AG20443 (cell line): ENCODE measurements at places on chromosomes 1 and 21.

GRCh38 chr1:246597340-246597739, 31.1 kb downstream of the CNST start:
- peak; percentile 64 for DNase-seq

DNA sequence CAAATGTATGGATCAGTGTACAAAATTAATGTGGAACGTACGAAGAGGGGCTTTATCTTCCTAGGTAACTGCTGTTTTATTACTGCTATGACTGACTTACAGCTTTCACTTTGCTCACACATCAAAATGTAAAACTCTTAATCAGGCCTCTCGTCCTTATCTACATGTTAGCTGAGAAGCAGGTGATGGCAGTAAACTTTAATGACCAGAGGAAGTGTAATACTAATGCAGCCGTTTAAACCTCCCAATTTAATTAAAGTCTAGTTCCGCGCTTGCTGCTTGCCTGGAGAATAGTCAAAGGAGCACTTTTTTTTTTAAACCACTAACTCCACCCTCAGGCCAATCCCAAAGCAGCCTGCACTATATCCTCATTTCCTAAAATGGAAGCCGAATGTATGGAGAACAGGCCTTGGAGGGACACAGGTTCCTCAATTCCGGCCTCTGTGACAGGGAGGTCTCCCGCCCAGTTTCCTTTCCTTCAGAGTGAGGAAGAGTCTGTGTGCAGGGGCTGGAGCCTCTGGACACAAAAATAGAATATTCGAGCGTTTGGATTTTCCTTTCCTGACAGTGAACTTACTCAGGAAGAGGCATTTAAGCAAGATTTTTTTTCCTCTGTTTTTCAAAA, 36.7 kb upstream of the RASAL2 start:
- no peak for DNase-seq

DNA sequence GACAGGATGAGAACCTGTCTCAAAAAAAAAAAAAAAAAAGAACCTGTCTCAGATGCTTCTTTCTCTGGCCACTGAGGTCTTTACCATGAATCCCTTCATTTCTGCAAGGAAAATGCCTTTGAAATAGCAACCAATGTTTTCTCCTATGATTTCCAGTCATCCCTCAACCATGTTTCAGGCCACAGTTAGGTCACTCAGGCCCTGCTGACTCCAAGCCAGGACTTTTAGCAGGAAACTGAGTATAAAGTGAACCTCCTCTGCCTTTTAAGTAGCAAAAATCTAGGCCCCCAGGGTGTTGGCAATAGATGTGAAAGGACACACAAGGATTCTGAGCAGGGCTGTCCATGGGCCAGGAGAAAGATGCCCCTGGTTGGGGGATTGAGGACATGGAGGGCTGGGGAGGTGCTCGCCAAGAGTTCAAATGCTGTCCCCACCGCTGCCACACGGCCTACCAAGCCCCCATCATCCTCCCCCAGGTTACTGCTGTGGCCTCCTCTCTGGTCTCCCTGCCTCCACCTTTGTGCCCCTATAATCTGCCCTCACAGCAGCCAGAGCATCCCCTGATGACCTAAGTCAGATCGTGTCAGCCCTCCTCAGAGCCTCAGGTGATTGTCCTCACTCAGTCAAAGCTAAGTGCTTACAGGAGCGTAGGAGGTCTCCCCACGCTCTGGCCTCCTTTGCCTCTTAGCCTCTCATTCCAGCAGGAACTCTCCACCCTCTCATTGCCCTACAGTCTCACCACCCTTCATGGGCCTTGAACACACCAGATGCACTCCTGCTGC, 54.6 kb downstream of the MATN1 start:
- DNase-seq = no peak

- no peak for DNase-seq
Measured at GRCh38 chr1:182260516-182260915, 131.1 kb downstream of the GLUL start.

DNA sequence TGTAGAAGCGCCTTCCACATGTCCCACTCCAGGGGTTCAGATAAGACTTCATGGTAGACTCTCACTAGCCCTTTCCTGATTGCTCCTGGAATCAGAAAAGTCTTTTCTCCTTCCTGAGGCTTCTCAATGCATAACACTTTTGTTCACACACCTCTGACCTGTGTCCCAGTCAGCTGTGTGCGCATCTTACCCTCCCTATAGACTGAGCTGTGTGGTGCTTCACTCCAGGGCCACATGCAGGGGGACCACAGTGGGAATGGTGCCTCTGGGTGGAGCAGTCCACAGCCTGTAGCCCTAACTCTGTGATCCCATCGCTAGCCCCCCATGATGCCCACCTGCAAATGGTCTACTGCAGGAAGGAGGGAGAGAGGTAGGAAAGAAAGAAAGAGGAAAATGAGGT, 84.0 kb upstream of the TLR5 start:
- no peak for DNase-seq

GRCh38 chr1:39204441-39205081, at the start of gene MACF1:
Gene MACF1, plus strand, starts transcription at chr1:39204695. Its CDS starts 328 bp downstream, at chr1:39205023.
- DNase-seq = peak; percentile 78

GRCh38 chr21:15221799-15222386, 157.1 kb upstream of the NRIP1 start:
- DNase-seq = no peak

DNA sequence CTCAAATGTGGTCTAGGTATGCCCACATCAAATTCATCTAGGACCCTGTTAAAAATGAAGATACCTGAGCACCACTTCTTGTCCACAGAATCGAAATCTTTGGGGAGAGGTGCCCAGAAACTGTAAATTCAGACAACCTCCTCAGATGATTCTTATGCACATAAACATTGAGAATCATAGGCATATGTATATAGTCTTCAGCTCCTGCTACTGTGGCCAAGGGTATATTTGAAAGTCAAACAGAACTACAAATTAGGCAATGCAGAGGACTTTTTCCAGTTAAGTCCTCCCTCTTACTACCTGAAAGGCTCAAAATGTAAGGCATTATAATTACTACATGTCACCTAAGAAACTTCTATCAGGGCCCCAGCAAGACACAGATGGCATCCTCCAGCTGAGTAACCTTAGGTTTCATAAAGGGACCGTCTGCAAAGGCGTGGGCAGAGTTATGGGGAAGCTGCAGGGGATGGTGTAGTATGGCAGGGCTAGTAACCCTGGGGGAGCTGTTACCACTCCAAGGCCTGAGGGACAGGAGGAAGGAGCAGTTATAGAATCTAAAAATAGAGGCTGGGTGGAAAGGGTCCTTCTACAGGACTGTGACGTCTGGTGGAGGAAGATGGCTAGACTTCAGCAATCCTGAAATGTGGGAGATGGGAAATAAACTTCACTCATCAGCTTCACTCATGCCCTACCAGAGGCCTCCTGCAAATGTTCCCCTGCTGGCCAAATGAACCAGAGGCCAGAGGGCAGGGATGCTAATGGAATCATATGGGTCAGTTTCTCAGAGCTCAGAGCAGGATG, 46.3 kb downstream of the DAB1 start:
- no peak for DNase-seq

DNA sequence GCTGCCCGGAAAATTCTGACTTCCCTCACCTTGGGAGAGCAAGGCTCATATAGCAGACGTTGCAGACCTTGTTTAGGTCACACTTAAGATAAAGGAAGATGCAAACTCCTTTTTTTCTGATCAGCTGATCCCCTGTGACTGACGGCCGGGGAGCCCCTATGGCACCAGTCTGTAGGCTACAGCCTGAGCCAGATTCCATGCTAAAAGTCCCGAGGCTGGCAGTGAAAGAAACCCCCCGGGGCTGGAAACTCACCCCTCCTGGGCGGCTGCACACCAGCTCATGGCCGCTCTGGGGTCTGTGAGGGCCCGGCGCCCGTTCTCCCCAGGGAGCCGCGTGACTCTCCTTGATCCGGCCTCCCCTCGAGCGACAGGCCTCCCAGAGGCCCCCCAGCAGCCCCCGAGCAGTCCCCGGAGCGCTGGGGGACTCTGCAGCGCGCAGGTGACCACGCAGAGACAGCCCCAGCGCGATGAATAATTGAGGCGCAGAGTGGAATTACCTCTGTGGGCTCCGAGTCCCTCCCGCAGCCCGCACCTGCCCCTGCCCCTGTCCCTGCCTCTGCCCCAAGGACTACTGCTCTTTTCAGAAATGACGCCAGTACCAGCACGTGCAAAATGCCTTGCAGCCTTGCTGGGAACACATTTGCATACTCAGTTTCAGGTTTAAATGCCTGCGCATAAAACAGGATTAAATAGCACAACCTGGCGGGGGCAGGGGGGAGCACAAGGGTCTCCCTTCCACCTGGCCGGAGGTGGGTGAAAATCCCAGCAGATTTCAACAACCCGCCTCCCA, 62.6 kb upstream of the CLDN14 start:
- no peak for DNase-seq

DNA sequence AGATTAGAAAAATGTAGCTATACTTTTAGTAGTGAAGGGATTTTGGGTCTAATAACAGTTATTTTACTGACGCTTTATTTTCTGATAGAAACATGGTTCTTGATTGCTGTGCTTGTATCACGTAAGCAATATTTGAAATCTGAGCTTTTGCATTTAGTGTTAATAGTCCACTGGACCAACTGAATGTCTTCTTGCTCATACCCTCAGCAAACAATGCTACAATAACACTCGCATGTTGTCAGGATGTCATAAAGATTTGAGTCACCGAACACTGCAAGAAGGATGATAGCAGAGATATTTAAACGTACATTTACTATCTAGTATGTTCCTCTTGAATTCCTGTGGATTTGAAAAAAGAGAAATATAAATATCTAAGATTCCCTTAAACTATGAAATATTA, 7.5 kb downstream of the DYRK1A start:
- DNase-seq = no peak

- no peak for DNase-seq
Measured at GRCh38 chr21:34871026-34871908, 177.8 kb downstream of the RUNX1 start.

DNA sequence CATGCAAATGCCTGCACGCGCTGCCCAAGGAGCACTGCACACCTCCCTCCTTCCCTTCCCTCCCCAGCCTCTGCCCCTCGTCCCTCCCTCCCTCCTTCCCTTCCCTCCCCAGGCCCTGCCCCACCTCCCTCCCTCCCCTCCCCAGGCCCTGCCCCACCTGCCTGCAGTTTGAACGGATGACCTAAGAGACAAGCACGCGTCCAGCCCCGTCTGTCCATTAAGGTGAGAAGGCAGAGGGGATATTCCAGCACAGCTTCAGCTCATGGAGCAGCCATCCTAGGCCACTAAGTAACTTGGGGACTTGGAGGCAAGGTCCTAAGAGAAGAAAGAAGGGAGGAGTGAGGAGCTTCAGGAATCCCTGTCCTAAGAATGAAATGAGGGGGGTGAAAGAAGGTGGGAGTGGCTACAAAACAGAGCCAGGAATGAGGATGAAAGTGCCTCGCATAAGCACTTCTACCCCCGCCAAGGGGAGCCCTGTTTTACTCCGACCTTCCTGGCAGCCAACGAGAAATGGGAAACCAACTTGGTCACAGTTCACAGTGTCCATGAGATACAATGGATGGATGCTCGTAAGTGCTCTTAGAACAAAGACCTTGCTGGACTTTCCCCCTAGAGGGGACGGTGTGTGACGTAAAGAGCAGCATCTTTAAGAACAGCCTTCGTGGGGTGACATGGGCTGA, 21.3 kb upstream of the EFHD2 start:
- DNase-seq = no peak

DNA sequence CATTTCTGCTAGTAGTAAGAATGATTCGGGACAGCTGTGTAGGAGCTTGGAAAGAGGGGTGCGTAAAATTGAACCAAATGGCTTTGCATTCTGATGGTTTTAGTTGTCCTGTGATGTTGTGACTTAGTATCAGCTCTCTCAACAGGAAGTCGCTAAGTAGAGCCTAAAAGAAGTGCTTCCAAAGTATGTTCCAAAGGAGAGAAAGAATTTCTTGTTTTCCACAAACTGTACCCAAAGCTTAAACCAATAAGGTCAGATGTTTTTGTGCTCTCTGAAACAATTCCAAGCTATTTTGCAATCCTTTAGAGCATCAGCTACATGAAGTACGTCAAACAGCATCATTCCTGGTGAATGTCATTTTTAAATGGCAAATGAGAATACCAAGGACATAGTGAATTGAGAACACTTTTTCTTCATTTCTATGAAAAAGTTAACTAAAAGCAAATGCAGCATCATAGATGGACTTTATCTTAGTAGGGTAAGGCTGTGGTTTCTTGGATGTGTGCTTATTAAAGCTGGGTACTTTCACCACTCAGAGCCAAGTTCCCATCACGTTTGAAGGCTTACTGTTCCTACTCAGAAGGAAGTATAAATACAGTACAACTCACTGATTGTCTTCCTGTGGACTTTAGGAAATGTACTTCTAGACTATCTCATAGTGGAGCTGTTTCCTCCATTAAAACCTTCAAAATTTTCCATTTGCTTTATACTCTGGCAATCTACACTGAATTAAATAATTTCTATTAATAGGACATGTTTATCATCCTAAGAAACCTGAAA, 148.6 kb downstream of the C1orf21 start:
- peak; percentile 42 for DNase-seq

- no peak for DNase-seq
Measured at GRCh38 chr1:193210996-193211395, 24.6 kb upstream of the B3GALT2 start.

GRCh38 chr1:115141145-115141454, 51.8 kb upstream of the TSPAN2 start:
- no peak for DNase-seq

DNA sequence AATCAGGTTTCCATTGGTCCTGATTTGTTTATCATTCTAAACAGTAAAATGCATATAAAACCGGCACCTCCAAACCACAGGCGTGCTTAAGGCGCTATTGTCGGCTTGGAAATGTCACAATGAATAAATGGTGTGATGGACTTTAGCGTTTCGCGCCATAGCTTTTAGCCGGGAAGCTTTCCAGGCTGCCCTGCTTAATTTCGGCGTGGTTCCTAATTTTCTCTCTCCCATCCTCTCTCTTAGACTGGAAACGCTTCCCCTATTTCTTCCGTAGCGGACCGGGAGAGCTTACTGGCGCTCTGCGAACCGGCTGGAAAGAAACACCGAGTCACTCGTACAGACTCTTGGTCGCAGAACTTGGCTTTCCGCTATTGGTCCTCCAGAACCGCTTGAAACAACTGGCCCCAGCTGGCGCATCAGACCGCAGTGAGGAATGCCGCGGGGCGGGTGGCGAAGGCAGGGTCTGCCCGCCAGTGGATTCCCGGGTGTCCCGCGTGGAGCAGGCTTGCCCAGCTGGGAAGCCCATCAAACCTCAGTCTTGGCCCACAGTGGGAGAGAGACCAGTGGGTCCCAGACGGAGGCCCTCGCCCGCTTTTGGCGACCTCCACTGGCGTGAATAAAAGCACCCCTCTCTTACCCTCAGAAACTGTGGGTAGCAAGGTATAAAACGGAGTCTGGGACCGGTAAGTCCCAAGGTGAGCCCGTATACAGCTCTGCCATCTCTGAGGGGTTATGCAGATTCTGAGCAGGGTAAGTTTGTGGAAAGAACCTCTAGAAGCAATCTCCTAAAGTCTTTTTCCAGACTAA, 4.0 kb upstream of the LHX8 start:
- peak; percentile 17 for DNase-seq

DNA sequence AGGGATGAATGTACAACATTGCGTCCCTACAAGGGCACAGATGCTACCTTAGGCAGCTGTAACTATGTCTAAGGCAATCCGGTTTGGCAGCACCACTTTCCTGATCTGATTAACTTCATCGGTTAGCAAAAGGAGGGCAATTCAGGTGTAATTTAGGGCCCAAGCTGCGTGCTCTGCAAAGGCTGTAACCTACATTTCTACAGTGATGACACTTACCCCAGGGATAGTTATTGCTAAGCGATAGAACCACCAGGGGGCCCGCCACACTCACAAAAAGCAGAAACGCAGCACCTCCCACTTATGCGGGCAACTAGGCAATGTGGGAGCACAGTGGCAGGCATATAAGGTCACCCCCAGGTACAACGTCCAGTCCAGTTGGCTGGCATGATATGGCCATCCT, 113.5 kb downstream of the GDAP2 start:
- DNase-seq = no peak
